ENCODE measurements at places on chromosomes 7 and 10. TPM values are rescaled to one million over a fixed set of nuclear protein-coding genes. Genes with fewer than 3 reads are reported as not detected.

Gene NAMPT
- total RNA-seq: 52.7 TPM

- no peak for DNase-seq
- H3K36me3 ChIP-seq: no peaks in the 10 kb centered on the region
- H3K4me1 ChIP-seq: peaks cover 5% of the 10 kb centered on the region
Measured at GRCh38 chr7:150351587-150352194, 10.3 kb upstream of the RARRES2 start.

Gene RET
- total RNA-seq: 2.5 TPM

DNA sequence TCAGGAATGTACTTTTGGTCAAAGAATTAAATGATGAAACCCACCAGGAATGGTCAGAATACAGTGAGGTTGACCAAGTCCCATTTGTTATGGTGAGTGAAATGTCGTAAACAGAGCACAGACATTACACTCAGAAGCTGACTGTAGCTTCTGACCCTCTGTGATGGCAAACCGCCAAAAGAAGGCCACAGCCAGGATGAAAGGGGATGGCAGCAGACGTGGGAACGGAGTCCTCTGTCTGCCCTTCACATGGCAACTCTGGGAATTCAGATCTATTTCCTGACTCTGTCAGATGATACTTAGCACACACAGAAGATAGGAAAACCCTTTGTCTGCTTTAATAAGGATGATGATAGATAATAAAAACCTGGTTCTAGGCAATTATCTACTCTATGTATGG, 757.1 kb downstream of the SORCS3 start:
- no peak for DNase-seq
- H3K4me1 ChIP-seq: no peaks in the 10 kb centered on the region
- H3K36me3 ChIP-seq: no peaks in the 10 kb centered on the region
- no peak overlapping the region for H3K4me3 ChIP-seq

GRCh38 chr10:111370101-111370500, 293.3 kb downstream of the ADRA2A start:
- peaks cover 16% of the 10 kb centered on the region for H3K27me3 ChIP-seq
- no peaks in the 10 kb centered on the region for H3K4me1 ChIP-seq
- DNase-seq: no peak
- no peaks in the 10 kb centered on the region for H3K36me3 ChIP-seq
- H3K27ac ChIP-seq: no peak overlapping the region

Data from neural crest cell (in vitro differentiated cells).